NCI-H2227 treated with DMSO at 0.1 percent for 48 hours (cell line): ENCODE measurements at places on chromosomes 7 and 10.
A peak's percentile ranks its signal among the peaks of the same experiment; 100 is the strongest.

- DNase-seq, result no peak
Observed at GRCh38 chr7:121557034-121557892, 161.2 kb upstream of the FAM3C start.

DNA sequence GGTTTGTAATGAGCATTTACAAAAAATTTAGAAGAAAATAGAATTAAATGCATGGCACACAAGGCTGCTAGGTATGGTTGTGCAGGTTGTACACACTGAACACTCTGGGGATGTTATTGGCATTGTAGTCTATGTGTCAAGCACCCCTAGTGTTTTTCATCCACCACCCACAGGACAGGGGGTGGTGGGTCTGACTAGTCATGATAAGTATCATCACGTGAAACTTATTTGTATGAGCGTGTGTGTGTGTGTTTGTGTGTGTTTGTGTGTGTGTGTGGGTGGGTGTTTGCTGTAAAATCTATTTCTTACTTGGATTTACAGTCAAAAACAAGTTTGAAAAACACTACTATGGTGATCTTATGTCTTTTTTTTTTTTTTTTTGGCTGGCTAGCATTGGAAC is 66.5 kb downstream of the MAP3K8 start:
- DNase-seq, result no peak

GRCh38 chr10:95312257-95312656 is 21.5 kb upstream of the PDLIM1 start:
- DNase-seq, result no peak

- DNase-seq, result no peak
Observed at GRCh38 chr10:88088441-88089340, 225.3 kb downstream of the PTEN start.

- DNase-seq, result no peak
Observed at GRCh38 chr7:39054731-39055130, 77.0 kb downstream of the POU6F2 start.

DNA sequence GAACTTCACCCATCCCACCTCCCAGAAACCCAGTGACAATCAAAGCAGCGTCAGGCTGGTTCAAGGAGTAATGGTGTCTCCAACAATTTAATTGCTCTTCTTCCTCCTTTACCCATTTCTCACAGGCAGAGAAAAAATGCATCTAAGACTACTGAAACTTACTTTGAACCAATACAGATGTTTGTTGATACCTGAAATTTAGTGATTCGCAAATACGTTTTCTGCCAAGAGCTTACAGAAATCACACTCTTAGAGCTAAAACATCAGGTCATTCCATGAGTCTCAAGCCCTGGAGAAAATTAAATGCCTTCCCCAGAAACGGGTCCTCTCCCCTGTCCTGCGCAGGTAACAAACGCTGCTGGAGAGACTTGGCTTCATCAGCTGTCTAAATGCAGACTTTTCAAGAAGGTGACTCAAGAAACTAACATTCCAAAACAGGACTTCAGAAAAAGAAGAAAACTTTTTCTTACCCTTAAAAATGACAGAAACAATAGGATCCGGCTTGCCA is 443 bp downstream of the MYOF start:
- no peak for DNase-seq

GRCh38 chr7:121748546-121748945 is 124.4 kb upstream of the PTPRZ1 start:
- no peak for DNase-seq

DNA sequence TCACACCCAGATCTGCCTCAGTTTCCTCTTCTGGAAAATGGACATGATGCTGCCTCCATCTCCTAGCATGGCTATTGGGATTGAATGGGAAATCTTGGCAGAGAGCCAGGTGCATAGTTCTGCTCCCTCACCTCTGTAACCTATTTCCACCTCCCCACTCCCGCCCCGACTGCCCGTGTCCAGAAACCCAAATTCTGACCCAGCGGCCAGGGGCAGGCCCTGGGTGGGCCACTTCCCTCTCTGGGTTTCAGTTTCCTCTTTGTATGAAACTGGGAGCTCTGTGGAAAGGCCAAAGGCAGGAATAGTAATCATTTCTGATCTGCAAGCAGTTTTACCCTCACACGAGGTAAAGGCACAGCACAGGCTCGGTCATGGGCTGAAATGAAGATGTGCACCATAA is 74.1 kb upstream of the DUSP5 start:
- DNase-seq, result no peak

- no peak for DNase-seq
Observed at GRCh38 chr10:85946713-85947326, 419.8 kb downstream of the GRID1 start.

GRCh38 chr7:14691597-14692203 is 210.9 kb downstream of the DGKB start:
- DNase-seq, result peak; percentile 59

DNA sequence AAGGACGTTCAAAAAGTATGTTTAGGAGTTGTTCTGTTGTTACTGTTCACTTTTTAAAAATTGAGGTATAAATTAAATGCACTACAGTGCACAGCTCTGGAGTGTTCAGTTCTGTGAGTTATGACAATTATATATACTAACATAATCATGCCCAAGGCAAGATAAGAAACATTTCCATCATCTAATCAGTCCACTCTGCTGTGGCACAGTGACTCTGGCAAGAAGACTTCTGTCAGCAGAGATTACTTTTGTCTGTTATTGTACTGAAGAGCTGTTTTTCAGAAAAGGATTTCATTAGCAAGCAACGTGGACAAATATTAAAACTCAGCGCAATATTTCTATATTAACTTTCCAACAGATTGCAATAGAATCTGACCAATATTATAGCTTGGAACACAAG is 32.0 kb downstream of the ICA1 start:
- DNase-seq, result no peak

- DNase-seq, result no peak
Observed at GRCh38 chr7:28503396-28503795, 91.1 kb downstream of the CREB5 start.

DNA sequence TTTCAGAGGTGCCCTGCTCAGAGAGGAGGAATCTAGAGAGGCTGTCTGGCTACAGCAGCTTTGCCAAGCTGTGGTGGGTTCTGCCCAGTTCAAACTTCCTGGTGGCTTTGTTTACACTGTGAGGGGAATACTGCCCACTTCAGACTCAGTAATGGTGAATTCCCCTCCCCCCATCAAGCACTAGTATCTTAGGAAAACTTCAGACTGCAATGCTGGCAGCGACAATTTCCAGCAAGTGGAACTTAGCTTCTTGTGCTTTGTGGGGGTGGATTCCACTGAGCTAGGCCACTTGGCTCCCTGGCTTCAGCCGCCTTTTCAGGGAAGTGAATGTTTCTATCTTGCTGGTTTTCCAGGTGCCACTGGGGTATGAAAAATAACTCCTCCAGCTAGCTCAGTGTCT is 42.8 kb downstream of the CYP2C8 start:
- no peak for DNase-seq

DNA sequence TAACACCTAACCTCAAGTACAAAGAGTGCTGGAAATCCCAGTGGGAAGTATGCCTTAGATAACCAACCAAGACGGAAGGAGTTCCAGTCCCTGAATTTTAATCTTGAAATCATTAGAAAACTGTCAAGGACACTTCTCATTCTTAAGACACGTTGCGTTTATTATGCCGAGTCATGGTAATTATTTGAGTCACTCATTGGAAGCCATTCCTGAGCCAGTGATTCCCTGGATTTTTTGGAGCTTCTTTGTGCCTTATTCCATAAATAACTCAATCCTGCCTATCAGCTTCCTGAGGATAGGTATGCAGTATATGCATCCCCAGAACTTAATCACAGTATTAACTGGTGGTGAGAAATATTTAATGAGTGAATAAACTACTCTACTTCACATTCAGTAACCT is 77.4 kb downstream of the PPP1R17 start:
- DNase-seq, result no peak

DNA sequence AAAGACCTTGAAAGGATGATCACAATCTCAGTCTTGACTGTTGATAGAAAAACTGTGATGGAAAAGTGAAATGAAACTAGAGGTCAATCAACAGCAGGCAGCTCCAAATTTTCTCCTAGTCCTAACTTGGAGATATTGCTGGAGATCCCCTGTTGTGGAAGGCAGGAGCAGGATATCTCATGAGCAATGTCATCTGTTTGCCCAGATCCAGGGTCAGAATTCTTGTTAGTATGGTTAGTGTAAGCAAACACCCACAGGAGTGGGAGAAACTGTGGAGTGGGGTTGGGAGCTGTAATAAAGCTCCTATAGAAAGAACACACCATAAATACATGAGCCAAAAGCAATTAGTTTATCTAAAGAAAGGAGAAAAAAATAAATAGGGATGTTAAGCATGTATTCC is 169.0 kb downstream of the AKR1D1 start:
- DNase-seq, result no peak

DNA sequence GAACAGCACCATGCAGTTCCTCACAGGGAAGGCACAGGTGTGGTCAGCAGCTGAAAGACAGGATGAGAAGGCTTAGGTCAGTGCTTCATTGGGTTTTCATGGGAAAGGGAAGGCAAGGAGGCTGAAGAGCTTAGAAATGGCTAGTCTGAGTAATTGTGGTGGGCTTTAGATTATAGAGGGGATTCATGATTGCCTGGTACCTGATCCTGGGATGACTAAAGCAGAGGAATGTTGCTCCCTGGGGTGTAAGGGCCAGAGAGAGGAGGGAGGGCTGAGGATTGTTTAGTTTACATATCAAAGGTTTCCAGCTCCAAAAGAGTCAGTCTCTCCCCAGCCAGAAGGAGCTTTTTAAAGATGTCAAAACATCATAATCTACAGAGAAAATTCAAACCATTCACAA is 396.3 kb upstream of the POM121L12 start:
- DNase-seq, result no peak
